ENCODE measurements at places on chromosomes 11 and 22.

DNA sequence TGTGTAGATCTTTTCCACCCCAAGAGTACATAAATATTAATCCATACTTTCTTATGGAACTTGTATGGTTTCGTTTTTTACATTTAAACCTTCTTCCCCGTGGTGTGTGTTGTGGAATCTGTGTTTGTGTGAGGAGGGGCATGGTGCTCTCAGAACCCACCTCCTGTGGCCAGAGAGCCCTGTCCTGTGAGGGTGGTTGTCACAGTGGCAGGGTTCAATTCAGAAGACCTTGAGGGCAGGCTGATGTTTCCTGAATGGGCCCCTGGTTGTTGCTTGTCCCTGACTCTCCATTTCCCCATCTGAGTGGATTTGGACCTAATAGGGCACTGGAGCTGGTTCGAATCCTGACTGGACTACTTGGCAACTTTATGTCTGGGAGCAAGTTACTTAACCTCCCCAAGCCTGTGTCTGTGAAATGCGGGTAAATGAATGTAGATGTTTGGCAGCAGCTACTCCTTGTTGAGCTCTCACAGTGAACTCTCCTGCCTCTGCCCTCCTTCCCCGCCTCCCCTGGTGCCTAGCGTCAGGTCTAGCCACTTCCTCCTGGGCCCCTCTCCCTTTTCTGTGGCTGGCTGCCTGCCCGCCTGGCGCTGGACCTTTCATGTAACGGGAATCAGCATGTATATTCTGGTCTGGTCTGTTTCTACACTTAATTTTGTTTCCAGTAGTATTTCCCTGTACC is 7.3 kb downstream of the NEAT1 start:
- peak; percentile 87 for DNase-seq

GRCh38 chr11:65891219-65892136 is 1.0 kb downstream of the CCDC85B start:
- DNase-seq: peak; percentile 84

GRCh38 chr11:77510095-77510494 is 36.2 kb upstream of the PAK1 start:
- DNase-seq: no peak

GRCh38 chr11:117479372-117479771 is 151.7 kb downstream of the CEP164 start:
- no peak for DNase-seq

DNA sequence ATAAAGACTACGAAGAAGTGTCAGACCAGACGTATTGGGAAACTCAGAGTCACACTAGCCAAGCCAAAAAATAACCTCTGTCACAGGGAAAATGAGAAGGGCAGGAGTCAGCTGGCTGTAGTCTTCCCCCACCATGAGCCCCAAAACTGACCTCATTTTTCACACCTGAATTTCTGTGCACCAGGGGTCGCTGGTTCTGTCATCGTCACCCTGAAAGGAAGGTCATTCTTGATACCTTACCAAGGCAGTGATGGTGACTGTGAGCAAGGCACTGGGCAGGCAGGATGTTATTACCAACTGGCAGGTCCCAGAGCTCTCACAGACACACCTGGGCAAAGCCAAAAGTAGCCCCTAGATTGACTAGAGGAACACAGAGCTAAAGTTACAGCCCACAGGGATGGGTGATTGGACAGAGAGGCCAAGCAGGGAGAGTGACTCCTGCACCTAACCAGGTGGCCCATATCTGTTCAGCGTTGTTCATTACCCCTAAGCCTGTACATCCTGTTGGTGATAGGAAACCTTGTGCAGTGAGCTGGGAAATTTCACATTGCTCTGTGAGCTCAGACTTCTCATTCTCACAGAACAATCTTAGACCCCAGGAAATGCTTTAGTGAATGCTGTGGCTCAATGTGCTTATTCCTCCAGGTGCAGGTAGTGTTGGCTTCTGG is 32.3 kb upstream of the OR56A1 start:
- DNase-seq: no peak

DNA sequence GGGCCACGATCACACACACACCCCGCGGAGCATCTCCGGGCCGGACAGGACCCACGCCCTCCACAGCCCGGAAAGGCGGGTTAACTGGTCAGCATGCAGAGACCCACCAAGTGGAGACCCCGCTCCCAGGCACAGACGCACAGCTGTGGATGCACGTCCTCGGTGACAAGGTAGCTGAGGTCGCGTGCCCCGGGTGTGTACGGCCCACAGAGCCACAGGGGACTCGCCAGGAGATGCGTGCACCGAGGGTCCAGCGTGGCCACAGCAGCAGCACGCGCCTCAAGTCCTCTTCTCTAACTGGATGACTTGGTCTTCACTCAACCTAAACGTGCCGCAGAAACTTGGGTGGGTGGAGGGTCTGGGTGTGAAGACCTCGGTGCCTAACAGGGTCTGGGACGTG is 5.5 kb downstream of the H19 start:
- no peak for DNase-seq

DNA sequence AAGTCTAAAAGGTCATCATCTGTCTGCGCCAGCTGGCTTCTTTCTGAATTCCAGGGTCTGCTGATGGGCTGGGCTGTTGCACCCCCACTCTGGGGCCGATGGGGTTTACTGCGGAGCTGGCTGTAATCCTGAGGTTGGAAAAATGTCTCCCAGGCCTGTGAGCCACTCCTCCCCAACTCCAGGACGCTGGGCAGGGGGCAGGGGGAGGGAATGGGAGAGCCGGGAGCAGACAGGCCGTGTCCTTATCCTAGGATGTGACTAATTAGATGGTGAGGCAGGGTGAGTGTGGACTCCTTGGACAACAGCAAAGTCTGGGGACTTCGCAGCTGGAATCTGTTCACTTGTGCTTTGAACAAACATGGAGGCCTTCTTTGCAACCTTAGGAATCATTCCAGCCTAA is 48.7 kb downstream of the LRRC32 start:
- DNase-seq: no peak

DNA sequence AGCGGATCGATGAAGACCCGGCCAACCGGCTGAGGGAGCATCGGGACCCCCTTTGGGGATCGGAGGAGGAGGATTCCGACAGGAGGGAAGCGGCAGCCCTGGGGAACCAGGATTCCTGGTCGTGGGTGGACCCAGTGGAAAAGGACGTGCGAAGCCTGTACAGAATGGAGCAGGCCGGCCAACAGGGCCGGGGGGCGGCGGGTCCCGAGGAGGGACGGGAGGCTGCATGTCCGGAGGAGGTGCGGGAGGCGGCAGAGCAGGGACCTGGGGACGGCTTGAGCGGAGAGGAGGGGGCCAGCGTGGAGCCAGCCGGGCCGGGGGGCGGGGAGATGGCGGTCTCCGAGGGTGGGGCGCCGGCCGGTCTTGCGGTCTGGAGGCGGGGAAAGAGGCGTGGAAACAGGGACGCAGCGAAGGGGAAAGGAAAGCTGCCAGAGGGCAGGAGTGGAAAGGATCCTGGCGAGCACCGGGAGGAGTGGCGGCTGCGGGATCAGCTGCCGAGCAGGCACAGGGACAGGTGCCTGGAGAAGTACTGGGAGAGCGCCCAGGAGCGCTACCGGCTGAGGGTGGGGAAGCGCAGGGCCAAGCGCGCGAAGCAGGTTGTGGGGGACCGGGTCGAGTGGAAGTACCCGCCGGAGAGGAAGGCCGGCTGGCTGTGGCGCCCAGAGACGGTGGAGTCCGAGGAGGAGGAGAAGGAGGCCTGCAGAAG is at the start of gene ANO5:
ANO5 (plus strand) TSS at position 444 of the 706 bp plus-strand sequence. CDS start 408 bp downstream, outside the sequence.
- peak; percentile 74 for DNase-seq

- DNase-seq: no peak
Observed at GRCh38 chr11:3810951-3811350, 2.6 kb downstream of the PGAP2 start.

DNA sequence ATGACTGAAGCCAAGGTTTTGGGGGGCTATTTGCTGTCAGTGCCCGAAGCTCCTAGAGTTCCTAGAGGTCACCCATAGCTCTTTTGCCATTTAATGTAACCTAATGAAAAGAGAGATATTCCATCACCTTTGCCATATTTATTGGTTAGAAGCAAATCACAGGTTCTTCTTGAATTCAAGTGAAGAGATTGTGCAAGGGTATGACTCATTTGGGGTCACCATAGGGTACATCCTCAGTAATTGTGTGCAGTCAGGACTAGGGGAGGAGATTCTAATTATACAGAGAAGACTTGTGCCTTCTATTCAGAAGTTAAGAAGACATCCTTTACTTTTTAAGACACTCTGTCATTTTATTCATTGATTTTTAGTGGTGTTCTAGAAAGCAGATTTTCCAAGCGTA is 6.9 kb upstream of the PRAME start:
- no peak for DNase-seq

- DNase-seq: no peak
Observed at GRCh38 chr11:104036588-104036987, at the start of gene DDI1. Gene DDI1 (plus strand): TSS chr11:104036640. CDS start chr11:104036823, 183 bp downstream.

DNA sequence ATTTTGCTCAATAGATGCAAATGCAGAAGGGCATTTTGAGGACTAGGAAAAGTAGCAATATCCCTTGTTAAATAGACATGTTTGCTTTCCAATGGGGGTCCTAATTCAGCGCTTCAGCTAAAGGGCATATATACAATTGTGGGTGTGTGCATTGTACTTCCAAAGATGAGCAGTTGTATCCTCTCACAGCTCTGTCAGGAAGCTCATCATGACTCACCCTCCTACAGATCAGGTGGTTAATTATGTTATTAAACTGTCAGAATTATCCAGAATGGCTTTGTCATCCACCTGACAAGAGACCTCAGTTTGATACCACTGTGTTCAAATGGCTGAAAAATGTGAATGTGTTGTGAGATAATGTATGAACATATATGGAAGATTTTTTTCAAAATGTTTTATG is 252.2 kb upstream of the MTNR1B start:
- no peak for DNase-seq

GRCh38 chr11:10528121-10528520 is 12.9 kb downstream of the RNF141 start:
- no peak for DNase-seq

GRCh38 chr22:37742376-37743171 is 45.7 kb downstream of the TRIOBP start:
- DNase-seq: no peak

- no peak for DNase-seq
Observed at GRCh38 chr11:103109818-103110388, 677 bp downstream of the DYNC2H1 start.

- peak; percentile 80 for DNase-seq
Observed at GRCh38 chr11:16820324-16821092, 82.1 kb downstream of the C11orf58 start.

DNA sequence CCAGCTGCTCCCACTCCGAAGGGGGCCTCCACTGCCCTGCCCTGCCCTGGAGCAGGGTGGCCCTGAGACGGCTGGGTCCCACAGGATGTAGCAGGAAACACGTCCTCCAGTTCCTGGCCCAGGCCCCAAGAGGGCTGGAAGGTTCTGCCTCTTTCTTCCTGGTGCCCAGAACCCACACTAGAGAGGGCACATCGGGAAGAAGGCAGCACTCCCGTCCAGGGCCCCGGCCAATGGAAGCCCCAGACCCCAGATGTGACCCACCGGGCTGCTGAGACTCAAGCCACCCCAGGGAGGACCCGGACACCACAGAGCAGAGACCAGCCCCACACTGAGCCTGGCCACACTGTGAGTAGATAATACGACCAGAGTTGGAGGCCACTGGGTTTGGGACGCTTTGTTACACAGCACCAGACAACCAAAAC is 71.2 kb downstream of the CELSR1 start:
- DNase-seq: no peak

DNA sequence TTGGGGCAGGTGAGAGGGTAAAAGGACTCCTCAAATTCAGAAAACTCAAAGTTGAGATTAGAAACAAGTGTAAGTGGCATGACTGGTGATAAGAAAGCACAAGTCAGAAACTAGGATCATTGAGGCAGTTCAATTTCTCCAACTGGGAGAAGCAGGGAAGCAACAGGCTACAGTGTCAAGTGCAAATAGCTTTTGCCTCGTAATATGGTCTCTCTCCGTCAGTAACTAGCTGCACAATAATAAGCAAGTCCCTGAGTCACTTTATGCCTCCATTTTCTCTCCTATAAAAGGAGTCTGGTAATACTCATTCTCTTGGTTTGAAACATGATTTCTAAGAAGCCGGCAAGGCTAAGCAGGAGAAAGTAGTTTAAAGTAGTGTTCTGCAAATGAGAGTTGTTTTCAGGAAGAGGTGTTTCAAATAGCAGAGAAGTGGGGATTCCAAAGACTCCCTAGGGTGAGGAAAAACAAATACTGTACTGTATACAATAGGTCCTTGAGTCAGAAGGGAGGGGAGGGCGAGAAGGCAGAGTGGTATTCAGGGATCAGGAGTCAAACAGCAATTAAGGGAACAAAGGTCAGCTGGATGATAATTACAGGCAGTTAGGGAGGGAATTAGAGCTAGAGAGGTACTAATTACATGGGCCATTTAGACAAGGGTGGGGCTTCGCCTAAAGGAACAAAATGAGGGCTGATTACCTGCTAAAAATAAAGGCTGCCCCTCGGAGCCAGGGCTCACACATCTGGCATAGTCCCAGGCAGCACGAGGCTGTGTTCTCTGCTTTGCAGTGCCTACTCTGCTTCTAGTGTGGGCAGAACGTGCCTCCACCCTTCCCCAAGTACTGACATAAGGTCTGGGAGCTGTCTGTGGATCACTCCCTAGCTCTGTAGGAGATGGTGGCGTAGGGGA is 96.0 kb upstream of the BDNF start:
- no peak for DNase-seq

DNA sequence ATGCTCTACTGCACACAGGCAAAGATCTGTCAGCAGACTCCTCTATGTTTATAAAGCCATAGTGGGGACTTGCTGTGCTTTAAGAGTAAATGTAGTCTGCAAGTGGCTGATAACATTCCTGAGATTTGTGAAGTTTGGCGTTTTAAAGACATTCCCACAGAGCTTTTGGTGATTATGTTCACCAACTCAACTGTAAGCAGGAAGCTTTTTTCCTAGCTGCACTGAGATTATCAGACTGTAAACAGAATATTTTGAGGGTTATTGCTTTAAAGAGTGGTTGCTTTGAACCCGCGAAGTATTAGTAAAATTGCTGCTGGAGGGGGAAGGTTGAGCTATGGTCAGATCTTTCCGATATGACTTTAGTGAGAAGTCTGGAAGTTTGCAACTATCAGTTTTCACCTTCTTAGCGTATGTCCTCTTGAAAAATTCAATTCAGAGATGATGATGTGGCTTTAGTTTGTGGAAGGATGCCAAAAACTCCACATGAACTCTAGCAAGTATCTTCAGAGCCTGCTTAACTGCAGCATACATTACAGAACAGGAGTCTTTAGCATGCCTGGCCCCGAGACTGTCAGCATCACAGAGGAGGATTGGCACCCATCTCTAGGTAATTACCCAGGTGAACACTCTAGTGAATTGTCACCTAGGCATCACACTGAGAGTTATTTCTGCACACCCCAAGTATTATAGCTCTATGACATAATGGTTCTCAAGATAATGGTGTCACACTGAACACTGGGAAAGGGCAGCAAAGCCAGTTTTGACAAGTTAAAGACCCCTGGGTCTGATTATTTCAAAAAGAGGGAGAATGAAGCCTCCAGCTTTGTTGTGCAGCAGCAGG is 89.9 kb downstream of the MTNR1B start:
- no peak for DNase-seq

DNA sequence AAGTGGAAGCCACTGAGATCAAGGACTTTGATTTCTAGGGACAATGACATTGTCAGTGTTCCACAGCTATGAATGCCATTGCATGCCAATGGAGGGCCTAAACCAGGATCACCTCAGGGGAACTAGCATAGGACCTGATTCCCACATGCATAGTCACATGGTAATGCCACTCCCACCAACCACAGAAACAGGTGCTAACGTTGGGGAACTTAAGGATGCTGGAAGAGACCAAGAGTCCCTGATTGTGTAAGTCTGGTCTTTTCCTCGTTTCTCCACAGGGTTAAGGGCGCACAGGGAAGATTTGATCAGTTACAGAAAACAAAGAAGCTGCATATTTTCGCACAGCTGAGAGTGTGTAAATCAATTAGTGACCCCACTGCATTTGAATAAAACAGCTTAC is 59.4 kb upstream of the CD44 start:
- DNase-seq: no peak

Data from coronary artery (tissue), 2 donors.